ENCODE measurements at places on chromosomes 5 and 9. TPM values are rescaled to one million over a fixed set of nuclear protein-coding genes. Genes with fewer than 3 reads are reported as not detected.
A peak's percentile ranks its signal among the peaks of the same experiment; 100 is the strongest.

The POU5F2 gene
- 0.51 TPM for total RNA-seq

- peaks cover 12% of the 10 kb centered on the region for H3K36me3 ChIP-seq
- H3K4me3 ChIP-seq = peak overlapping the region; percentile 33
- no peaks in the 10 kb centered on the region for H3K27me3 ChIP-seq
- H3K27ac ChIP-seq = peak overlapping the region; percentile 92
These were observed 85.0 kb downstream of the STK10 start for GRCh38 chr5:172102913-172103626.

DNA sequence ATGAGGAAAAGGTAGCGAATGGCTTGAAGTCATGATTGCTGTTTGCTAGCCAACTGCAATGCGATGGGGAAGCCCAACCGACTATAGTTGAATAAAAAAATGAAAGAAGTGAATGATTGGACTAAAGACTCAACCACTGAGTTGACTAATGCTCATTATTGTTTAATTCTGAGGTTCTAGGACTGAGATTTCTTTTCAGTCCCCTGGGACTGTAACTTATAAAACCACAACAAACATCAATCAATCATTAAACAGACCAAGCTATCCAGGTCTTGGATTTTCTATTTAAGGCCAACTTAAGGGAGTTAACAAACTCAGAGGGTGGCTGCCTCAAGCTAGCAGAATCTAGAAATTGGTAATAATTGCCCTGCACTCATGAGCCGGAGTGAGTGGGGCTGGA is 154.2 kb downstream of the DOCK2 start:
- no peak overlapping the region for H3K4me3 ChIP-seq
- H3K4me1 ChIP-seq = no peaks in the 10 kb centered on the region
- H3K36me3 ChIP-seq = no peaks in the 10 kb centered on the region

DNA sequence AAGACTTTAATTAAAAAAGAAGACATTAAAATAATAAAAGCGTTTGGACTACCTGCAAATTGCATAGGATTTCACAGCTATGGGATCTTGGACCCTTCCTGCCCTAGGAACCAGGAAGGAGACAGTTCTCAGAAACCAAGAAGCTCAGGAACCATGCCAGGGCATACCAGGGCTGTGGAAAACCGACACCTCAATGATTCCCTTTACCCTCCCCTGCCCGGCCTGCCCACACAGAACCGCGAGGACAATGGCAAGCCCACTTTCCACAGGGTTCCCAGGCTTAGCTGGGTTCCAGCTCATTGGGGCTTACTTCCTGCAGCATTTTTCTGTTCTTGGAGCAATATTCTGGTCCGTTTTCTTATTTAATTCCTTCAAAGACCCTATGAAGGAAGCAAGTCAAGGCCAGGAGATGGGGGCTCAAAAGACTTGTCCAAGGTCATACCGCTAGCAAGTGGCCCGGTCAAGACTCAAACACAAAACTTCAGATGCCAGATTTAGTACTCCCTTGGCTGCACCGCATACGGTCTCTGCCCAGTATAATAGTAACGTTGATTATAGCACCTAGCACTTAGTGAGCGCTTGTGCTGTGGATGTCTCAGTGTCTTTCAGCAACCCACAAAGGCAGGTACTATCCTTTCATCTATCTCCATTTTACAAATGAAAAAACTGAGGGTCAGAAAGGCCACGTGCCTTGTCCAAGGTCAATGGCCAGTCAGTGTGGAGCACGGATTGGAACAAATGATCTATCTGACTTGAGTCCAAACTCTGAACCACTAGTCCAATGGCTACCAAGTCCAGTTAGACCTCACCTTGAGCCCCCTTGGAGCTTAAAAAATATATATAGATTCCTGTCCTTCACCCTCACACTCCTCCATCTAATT is 6.8 kb downstream of the FAT2 start:
- no peaks in the 10 kb centered on the region for H3K4me1 ChIP-seq
- no peaks in the 10 kb centered on the region for H3K36me3 ChIP-seq
- H3K4me3 ChIP-seq = no peak overlapping the region
- H3K27ac ChIP-seq = no peak overlapping the region
- H3K27me3 ChIP-seq = peaks cover 2% of the 10 kb centered on the region

DNA sequence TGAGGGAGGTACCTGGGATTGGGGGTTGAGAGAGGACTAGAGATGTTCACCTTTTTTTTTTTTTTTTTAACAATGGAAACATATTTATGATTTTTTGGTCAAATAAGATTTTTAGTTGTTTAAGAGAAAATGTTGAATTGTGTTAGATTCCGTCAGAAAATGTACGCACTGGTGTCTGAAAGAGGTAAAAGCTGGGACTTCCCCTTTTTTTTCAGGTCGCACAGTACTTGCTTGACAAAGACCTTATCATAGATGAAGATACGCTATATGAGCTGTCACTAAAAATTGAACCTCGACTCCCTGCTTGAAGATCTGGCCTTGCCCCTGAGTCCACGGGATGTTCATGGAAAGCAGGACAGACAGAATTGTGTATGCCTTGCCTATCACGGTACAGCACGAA is 7.7 kb upstream of the CKMT2 start:
- H3K4me3 ChIP-seq = no peak overlapping the region
- H3K36me3 ChIP-seq = no peaks in the 10 kb centered on the region
- H3K4me1 ChIP-seq = no peaks in the 10 kb centered on the region
- no peak overlapping the region for H3K27ac ChIP-seq
- no peak for DNase-seq

GRCh38 chr5:173474881-173475287 is 141.6 kb downstream of the BOD1 start:
- peaks cover 32% of the 10 kb centered on the region for H3K4me1 ChIP-seq
- peak overlapping the region; percentile 55 for H3K27ac ChIP-seq
- peak; percentile 84 for DNase-seq
- H3K4me3 ChIP-seq = no peak overlapping the region

- H3K27ac ChIP-seq = no peak overlapping the region
- no peaks in the 10 kb centered on the region for H3K36me3 ChIP-seq
- H3K4me3 ChIP-seq = no peak overlapping the region
- H3K4me1 ChIP-seq = no peaks in the 10 kb centered on the region
- no peaks in the 10 kb centered on the region for H3K27me3 ChIP-seq
- peak; percentile 47 for DNase-seq
These were observed 40.0 kb downstream of the NXNL2 start for GRCh38 chr9:88574953-88575352.

The IQGAP2 gene
- 7.9 TPM for total RNA-seq

The NRG2 gene
- 0.51 TPM for total RNA-seq

DNA sequence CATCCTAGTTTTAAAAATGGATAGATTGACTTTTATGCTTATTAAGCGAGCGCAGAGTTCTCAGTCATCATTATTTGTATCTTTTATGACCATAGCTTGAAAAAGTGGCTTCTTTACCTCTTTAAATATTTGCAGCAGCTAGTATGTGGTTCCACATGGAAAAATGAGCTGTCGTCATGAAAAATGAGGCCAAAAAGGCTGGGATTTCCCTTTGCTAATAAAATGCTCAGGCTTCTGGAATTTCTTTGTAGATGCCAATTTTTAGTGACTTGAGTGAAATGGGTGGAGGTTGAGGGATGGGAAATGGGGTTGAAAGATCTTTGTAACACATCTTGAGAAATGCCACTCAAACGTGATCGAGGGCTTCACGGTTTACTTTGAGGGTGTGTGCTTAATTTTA is 35.2 kb downstream of the RAI14 start:
- H3K27ac ChIP-seq = no peak overlapping the region
- H3K4me3 ChIP-seq = no peak overlapping the region
- H3K4me1 ChIP-seq = peaks cover 5% of the 10 kb centered on the region
- no peak for DNase-seq
- H3K36me3 ChIP-seq = peaks cover 7% of the 10 kb centered on the region

DNA sequence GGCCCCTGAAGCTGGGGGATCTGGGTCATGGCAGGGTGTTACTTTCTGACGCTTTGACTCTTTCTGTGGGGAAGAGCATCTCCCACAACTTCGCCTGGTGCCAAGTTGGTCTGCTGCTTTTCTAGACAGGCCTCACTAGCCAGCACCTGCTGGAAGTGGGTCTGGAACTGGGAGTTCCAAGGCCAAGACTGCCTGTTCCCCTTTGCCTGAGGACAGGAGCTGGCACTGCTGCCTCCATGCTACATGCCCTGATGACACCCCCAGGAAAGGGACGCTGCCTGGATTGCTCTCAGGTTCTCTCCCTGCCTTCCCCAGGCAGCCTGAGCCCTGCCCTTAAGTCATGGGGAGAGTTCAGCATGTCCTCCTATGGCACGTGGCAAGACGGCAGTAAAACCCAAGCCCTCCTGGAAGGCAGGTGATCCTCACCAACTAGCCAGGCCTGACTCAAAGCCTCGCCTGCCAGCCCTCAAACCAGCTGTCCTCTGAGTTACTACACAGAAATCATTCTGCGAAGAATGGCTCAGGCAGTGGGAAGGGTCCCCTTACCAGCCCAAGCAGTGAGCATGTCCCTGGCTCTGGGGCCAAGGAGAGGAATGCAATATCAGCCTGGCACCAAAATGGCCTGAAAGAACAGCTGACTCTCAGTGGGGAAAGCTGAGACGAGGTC is 35.8 kb downstream of the SEC61B start:
- H3K36me3 ChIP-seq = no peaks in the 10 kb centered on the region
- H3K27ac ChIP-seq = no peak overlapping the region
- no peaks in the 10 kb centered on the region for H3K27me3 ChIP-seq
- DNase-seq = no peak
- no peak overlapping the region for H3K4me3 ChIP-seq
- H3K4me1 ChIP-seq = peaks cover 9% of the 10 kb centered on the region

GRCh38 chr5:41465493-41466171 is 44.8 kb downstream of the PLCXD3 start:
- no peaks in the 10 kb centered on the region for H3K27me3 ChIP-seq
- H3K4me3 ChIP-seq = no peak overlapping the region
- DNase-seq = peak; percentile 47
- no peak overlapping the region for H3K27ac ChIP-seq

The RFESD gene
- 3.1 TPM for total RNA-seq

GRCh38 chr5:154627698-154628678 is 127.2 kb upstream of the LARP1 start:
- H3K27ac ChIP-seq = no peak overlapping the region
- DNase-seq = peak; percentile 85
- H3K4me3 ChIP-seq = no peak overlapping the region
